ENCODE measurements at places on chromosomes 11 and 22.

DNA sequence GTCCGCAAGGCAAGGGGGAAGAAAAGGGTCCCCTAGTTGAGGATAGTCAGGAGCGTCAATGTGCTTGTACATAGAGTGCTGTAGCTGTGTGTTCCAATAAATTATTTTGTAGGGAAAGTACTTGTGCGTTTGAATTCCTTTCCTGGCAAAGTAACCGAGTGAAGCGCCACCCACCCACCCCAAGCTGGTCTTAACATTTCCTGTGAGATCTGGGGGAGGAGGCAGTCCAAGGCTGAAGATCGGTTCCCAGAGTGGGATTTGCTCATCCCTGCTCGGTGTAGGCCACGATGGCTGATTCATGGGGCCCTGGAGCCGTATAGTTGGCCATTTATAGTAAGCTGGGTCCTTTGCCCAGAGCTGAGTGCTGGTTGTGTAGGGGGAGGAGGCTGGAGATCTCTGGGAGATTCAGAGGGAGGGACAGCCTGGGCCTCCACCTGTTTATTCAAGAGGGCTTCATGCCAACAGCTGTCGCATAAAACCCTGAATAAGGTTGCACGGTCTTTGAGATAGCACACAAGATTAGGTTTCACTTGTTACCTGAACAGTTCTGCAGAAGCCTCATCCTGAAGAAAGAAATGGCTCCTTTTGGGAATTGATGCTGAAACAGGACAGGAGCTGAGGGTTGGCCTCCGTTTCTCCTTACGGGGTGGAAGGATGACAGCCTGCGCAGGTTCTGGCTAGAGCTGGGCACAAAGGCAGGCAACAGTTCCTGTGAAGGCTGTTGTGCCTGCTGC is 2.4 kb downstream of the ATF4 start:
- DNase-seq: no peak

GRCh38 chr11:72239849-72240460 is 4.0 kb downstream of the PHOX2A start:
- DNase-seq: peak; percentile 63

GRCh38 chr22:50548921-50549790 is 3.5 kb downstream of the KLHDC7B start:
- peak; percentile 46 for DNase-seq

GRCh38 chr11:119700536-119701346 is 28.3 kb downstream of the NECTIN1 start:
- DNase-seq: no peak

GRCh38 chr22:26770624-26771023 is 113.2 kb downstream of the MIAT start:
- DNase-seq: no peak

- no peak for DNase-seq
Measured at GRCh38 chr11:64076758-64077157, 41.0 kb downstream of the FLRT1 start.

DNA sequence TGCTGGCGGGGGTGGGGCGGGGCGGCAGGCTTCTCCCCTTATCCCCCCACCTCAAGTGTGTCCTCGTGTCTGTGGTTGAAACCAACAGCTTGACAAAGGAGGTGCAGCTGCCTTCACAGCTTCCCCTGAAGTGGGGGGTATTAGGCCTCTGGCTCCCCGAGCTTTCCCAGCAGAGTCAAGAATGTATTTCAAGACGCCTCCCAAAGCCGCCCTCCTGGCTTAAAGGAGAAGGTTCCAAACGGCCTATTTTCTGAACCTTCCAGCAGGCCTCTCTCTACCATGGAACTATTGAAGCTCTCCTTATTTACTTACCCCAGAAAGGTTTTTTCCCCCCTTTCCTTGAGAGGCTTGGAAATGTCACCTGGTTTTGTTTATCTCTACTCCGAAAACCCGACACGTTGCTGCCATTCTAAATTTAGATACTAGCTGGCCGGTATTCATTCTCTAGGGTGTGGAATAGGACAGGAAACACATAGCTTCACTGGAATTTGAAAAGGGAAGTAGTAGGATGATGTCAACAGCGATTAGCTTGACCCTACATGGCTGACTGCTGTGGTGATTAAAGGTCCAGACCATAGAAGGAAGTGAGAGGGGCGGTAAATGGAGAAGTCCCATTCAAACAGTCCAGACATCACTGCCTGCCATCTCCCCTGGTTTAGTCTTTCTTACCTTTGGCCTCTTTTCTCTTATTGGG is 671 bp upstream of the PICALM start:
- no peak for DNase-seq

- DNase-seq: no peak
Measured at GRCh38 chr11:105224482-105225253, 85.1 kb upstream of the CARD18 start.

- no peak for DNase-seq
Measured at GRCh38 chr11:14819596-14819995, 72.4 kb downstream of the CYP2R1 start.

DNA sequence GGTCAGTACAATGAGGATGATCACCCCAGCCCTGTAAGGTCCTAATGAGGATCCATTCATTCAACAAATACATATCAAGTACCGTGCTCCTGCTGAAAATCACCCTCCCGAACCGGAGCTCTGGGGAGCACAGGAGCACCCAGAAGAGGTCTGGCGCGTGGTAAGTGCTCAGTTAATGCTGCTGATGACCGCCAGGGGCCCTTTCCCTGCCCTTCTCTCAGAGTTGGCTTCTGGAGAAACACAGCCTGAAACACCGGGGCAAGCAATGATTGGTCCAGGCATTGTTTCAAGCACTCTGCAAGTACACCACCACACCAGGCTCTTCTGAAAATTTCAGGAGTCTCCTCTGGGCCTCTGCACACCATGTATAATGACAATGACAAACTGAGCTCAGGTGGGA is 3.8 kb upstream of the CCDC86 start:
- no peak for DNase-seq

DNA sequence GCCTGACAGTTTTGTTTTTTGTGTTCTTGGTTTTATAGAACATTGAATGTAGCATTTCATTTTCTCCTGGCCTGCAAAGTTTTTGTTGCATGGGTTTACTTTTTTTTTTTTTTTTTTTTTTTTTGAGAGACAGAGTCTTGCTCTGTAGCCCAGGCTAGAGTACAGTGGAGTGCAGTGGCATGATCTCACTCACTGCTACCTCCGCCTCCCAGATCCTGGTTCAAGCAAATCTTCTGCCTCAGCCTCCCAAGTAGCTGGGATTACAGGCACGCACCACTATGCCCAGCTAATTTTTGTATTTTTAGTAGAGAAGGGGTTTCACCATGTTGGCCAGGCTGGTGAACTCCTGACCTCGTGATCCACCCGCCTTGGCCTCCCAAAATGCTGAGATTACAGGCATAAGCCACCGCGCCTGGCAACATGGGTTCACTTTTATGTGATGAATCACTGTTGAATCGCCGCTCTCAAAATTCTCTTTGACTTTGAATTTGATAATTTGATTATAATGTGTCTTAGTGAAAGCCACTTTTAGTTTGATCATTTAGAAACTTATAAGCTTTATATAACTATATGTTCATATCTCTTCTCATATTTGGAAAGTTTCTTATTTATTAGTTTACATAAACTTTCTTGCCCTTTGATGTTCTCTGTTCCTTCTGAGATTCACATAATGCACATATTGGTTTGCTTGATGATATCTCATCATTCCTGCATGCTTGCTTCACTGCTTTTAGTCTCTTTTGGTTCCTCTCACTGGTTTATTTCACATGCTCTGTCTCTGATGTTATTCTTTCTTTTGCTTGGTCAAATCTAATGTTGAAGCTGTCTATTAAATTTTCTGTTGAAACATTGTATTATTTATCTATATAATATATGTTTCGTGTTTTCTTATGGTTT is 589.0 kb upstream of the CNTN5 start:
- no peak for DNase-seq

DNA sequence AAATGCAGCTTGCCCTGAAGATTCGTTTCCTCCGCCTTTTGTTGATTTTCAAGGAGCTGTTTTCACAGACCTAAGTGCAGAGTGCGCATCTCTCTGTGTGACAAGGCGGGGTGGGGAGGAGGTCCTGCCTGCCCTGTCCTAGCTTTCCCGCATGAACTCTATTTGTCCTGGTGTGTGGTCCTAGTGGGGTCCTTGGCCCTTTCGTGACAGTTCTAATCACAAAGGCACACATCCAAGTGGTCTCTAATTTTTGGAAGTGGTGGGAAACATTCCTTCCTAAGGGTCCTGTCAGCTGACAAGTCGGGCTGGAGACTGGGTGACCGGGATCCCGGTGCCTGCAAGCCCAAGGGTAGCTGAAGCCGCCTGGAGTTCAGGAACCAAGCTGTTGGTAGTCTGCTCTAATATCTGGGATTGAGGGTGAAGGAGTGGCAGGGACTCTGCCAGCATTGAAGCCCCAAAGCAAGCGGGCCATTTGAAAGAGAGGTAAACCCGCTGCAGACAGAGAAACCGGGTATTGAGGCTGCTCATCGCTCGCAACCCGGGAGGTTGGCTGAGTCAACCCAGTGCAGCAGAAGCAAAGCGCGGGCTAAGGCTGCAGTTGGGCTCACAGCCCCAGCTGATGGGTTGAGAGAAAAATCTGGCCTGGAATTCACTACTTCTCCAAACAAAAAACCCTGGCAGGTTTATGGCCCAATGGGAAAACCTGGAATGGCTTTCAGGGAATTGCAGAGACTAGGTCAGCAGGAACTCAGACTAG is 28.1 kb upstream of the FBXO3 start:
- peak; percentile 87 for DNase-seq

DNA sequence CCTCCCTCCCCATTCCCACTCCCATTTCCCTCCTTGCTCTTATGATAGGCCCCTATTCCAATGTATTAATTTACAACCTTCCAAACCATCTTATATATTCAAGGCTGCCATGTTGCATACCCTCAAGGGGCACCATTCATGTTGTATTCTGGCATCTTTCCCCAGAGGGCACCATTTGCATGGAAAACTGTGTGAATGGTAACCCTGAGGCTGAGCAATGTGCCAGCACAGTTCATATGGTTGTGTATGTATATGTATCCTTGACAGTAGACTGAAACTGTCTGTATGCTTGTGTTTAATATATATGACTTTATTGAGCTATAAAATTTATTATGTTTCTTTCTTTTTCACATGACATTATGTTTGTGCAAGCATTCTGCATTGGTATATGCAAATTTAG is 7.3 kb downstream of the RASSF10 start:
- no peak for DNase-seq
